ENCODE measurements at places on chromosomes 16 and 17.

GRCh38 chr17:50770346-50770745, 3.0 kb upstream of the ANKRD40CL start:
- no peak for DNase-seq

GRCh38 chr17:81665205-81666091, 957 bp downstream of the OXLD1 start:
- peak; percentile 69 for DNase-seq

- no peak for DNase-seq
These were observed 13.2 kb downstream of the NLK start for GRCh38 chr17:28055546-28056275.

GRCh38 chr16:4452674-4453073, 21.8 kb downstream of the NMRAL1 start:
- DNase-seq: no peak

- peak; percentile 87 for DNase-seq
These were observed 58.0 kb downstream of the PITPNC1 start for GRCh38 chr17:67435122-67435521.
